ENCODE measurements at places on chromosomes 2 and 18.

DNA sequence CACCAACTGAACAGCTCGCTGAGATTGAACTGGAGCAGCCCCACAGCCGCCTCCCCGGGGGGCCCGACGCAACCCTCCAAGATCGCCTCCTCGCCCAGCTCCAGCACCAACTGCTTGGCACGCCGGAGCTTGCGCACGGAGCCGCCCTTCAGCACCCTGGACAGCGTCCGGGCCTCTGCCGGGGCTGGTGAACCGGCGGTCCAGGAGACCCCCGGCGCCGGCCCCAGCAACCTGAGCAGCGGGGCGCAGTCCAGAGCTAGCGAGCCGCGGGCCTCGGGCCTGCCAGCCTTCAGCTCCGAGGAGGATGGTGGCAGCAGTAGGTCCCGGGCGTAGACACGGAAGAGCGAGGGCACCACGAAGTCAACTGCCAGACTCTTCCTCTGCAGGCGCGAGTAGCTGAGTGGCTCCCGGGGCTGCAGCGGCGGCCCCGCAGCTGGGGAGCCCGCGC is 1.2 kb downstream of the ALK start:
- DNase-seq: no peak

DNA sequence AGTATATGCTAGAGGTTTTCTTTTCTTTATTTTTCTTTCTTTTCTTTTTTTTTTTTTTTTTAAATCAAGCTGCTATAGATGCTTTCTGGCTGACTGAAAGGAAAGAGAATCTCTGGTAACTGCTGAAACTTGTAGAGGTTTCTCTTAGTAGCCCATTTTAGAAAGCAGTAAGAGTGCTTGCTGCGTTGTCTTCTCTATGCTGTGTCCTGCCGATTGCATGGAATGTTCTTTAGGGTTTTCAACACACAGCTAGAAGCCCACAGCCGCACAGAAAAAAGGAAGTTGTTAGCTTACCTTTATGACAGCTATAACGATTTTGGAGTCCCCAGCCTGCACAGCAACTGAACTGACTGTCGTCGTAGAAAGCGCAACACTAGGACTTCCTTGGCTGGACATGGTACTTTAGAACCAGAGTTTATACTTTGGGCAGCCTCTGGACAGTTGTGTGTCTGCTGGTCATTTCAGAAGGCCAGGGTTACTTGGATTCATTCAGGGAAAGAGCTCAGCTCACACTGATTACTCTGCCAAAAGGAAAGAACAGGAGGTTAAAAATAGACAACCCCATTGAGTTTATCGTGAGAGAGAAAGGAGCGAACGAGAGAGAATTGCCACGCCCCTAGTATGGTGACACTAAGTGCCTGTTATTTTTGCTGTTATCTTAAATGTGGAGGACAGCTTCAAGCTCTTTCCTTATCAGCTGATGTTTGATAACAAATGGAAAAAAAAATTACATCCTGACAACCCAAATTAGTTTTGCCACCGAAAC is at the start of gene CCDC141:
CCDC141 (minus strand) TSS at position 592 of the 766 bp plus-strand sequence; CDS start at position 396, 196 bp downstream.
- no peak for DNase-seq

DNA sequence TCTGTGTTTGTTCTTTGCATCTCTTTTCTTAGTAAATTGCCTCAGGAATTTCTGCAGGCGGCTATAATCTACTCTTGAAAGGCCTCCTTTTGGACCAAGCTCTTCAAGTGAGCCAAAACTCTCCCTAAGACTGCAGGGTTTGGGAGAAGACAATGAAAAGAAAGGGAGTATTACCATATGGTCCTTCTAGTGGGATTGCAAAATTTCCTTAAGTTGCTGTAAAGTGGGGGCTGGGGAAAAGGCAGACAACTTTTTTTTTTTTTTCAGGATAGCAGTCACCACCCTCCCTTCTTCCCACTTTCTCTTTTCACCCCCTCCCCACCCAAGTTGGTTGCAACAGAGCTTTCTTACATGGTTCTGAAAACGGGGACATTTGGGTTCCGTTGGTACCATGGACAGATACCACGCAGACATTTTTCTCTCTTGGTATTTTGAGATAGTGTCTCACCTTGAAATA is 183.7 kb downstream of the FHOD3 start:
- no peak for DNase-seq

- DNase-seq: peak; percentile 27
Observed at GRCh38 chr2:110804915-110805314, 72.5 kb downstream of the ACOXL start.

DNA sequence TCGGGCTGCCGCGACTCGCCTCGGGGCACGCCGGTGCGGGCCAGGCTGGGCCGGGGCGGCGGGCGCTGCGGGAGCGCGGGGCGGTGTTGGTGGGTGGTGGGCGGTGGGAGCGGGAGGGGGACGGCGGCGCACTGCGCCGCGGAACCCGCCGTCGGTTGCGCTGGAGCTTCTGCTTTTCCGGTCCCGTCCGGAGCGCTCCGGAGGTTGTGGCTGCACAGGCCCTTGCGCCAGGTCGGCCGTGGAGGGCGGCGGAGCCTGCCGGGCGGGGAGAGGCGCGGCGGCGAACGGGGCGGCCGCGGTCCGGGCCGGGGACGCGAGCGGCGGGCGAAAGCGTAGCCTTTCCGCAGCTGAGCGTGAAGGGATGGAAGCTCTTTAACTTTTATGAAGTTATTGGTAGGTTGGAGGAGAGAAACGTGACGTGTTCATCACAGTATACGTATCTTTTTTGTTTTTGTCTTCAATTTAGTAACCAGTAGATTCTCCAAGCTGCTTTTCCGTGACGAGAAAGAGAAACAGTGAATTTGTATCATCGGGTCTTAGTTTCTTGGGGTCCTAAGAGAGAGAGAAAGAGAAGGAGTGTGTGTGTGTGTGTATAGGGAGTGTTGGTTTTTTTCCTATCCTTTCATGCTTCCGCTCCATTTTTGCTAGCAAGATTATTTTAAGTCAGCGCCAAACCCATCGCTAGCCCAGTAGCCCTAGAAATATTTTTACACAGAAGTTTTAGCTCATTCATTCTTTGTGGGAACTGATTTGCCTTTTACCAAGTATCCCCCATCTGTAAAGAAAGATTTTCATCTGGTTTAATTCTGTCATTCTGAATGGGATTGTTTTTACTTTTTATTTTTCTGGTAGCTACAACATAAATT is 535 bp downstream of the ATG4B start:
- DNase-seq: peak; percentile 55

GRCh38 chr2:70362661-70363060 is 60.8 kb upstream of the FAM136A start:
- no peak for DNase-seq

DNA sequence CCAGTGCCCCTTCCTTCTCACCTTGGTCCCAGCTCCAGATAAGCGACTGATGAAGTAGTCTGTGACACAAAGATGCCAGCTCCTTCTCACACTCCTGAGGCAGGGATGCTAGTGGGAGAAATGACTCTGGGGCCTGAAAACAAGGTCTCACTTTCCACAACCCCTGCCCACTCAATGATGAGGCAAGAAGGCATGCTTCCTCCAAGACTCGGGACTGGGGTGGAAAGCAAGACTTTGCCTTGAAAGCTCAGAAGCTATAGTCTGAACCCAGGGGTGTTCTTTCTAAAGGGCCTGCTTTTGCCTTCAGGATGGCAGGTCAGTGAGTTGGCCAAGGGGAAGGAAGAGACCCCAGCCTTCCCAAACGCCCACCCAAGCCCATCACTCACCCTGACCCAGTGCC is 1.4 kb downstream of the CCDC142 start:
- no peak for DNase-seq

- no peak for DNase-seq
Observed at GRCh38 chr2:56199492-56199891, 15.7 kb downstream of the CCDC85A start.

GRCh38 chr2:154226931-154227330 is 355.2 kb downstream of the GALNT13 start:
- DNase-seq: no peak

DNA sequence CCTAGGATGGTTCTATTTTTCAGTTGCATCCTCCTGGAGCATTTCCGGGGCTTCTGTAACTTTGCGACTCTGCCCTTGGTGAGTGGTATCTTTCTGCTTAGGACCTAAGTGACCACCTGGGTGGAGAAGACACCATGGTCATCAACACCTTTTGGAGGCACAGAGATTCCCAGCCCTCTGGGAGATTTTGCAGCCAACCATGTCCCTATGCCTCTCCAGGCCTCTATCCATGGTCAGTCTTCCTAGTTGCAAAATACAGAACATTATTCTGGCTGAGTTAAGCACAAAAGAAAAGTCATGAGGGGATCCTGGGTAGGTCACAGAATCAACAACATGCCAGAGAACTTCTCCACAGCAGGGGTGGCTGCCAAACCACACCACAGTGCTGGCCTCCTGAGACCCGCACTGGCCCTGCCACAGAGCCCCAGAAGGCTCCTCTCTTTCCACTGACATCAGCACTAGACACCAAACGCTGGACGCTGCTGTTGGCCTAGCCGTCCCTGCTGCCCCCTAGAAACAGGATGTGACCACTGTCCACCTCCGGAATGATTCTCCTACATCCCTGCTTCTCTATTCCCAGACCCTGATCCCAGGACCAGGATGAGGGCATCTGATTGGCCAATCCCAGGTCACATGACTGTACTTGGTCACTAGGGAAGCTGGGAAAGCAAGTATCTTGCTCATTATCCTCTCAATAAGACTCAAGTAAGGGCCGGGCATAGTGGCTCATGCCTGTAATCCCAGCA is 47.7 kb downstream of the SMAD7 start:
- no peak for DNase-seq

DNA sequence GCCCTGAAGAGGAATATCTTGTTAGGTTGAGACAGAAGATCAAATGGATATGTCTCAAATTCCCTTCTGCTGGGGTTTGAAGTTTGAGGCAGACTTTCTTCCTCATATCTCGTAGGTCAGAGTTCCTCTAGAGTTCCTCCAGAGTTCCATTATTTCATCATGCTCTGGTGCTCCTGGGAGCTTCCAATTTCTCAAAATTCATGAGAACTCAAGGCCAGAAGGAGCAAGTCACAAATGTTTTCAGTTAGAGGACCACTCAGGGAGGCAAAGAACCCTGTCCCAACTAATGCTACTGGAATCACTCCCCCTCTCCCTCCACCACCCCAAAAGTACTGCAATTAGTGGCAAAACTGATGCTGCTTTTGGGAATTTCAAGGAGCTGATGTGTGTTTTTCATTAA is 115.7 kb upstream of the RBMS1 start:
- no peak for DNase-seq

GRCh38 chr18:36335476-36336279 is 38.2 kb downstream of the FHOD3 start:
- DNase-seq: no peak

DNA sequence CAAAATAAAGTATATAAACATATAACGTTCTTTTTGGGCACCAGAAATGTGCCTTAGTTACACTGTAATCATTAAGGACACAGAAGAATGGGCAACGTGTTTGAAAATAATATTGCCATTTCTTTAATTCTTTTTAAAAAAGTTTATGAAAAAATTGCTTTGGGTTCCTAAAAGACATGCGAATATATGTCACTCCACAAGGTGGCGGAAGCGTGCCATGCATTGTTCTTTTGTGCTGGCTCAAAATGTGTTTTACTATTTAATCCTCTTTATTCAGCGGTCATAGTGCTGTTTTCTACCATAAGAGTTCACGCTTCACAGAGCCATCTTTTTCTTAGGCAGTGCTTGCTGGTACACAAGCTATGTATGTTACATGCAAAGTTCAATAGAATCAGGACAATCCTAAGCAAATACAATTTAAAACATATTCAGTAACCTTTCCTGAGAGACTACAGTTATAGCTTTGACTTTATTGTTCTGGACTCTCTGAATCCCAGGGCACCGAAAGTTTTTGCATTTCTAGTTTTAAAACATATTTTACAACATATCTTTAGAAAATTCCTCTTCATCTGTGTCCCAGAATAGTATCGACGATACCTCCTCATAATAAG is 147.8 kb upstream of the ERBB4 start:
- peak; percentile 29 for DNase-seq

GRCh38 chr2:212337036-212337435 is 201.6 kb downstream of the ERBB4 start:
- no peak for DNase-seq

DNA sequence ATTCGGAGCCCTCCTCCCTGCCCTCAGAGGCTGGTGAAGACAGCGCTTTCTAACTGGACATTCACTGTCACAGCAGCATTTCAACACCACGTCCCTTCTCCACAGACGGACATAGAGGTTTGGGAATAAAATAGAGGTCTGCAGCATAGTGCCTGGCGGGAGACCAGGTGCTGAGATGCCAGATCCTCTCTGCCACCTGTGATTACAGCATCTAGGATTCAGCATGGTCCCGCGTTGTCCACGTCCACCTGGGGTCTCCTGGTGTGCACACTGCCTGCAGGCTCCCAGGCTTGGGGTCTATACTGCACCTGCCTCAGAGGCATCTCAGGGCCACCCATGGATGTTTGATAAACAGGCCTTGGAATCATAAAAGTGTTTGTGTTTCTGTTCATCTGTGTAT is 175.5 kb downstream of the TMEM18 start:
- no peak for DNase-seq
